ENCODE measurements at places on chromosomes 12 and 14.

- no peak for DNase-seq
Measured at GRCh38 chr12:14993117-14993516, 20.3 kb downstream of the PDE6H start.

GRCh38 chr12:95621725-95622124 is 70.4 kb upstream of the USP44 start:
- no peak for DNase-seq

- DNase-seq, result no peak
Measured at GRCh38 chr14:23719225-23719985, 83.2 kb downstream of the DHRS2 start.

- no peak for DNase-seq
Measured at GRCh38 chr12:111369496-111370220, 763 bp upstream of the PHETA1 start.

DNA sequence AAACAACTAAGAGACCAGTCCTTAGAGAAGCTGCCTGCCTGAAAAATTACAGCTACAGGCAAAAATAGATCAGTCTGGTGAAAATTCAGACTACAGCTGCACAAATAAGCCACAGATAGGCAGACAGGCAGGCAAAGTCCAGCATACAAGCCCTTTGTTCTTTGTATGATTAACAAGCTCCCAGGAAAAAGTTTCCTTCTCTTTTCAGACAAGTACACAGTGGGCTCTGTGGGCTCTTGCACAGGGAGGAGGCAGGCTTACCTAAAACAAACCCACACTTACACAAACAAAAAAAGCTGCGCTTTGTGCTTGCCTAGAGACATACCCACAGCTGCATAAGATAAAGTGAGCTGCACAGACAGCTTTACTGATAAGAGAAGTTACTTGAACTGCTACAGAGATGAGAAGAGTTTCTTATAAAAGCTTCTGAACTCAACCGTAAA is 7.7 kb downstream of the OR6C68 start:
- no peak for DNase-seq

DNA sequence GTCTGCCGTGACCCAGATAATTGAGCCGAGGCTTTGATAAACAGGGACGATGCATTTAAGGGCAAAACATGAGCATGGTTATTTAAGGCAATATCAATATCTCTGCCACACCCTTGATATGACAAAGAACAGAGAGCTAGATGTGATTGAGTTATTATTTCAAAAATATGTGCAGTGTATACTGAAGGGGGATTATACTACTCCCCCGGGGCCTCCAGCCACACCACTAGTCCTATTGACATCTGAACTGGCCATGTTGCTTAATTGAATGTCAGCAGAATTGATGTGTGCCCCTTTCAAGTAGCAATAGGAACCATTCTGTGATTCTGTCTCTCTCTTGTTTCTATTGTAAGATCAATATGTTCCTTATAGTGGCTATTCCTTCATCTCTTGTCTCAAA is 794.8 kb upstream of the SEL1L start:
- no peak for DNase-seq

- no peak for DNase-seq
Measured at GRCh38 chr12:2348482-2348852, 295.7 kb downstream of the CACNA1C start.

DNA sequence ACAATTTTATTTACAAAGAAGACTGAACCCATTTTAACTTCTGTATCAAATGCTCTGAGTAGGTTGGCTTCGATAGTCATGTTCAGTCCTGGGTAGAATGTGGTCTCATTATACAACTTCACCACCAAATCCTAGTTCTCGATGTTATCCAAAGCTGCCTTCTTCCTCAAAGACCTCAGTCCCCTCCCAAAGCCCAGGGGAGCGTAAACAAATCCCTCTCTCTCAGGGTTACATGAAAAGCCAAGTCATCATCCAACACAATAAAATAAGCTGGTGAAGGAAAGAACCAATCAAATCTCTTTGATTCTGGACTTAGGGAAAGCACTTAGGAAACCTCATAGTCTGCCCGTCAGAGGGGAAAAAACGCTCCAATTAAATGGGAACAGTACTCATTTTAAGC is 9.1 kb downstream of the PTCSC3 start:
- no peak for DNase-seq

DNA sequence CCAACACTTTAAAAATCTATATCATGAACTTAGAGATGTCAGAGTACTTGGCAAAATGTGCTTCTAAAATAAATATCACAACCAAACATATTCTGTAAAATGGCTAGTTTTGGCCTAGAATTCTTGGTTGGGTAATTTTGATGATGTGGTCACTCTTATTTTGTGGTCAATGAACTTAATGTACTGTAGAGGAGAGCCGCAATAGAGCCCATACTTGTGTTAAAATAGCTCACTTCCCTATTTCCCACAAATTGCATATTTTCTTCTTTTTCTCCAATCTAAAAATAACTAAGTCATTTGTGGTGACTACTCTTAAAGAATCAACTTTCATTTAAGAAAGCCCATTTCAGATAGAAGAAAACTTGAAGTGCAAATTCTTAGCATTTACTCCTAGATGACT is 619.4 kb downstream of the CCER1 start:
- no peak for DNase-seq

Data from bone marrow (tissue), 2 donors.